CD4-positive, alpha-beta T cell treated with Interleukin-4 for 1 hour (primary cell): ENCODE measurements at places on chromosomes 12 and 14.

- DNase-seq = peak; percentile 43
These were observed 49.8 kb upstream of the USP15 start for GRCh38 chr12:62210422-62210821.

GRCh38 chr12:21775133-21775820, 771 bp upstream of the KCNJ8 start:
- no peak for DNase-seq

- DNase-seq = no peak
These were observed 25.7 kb downstream of the NUAK1 start for GRCh38 chr12:106113042-106113441.

DNA sequence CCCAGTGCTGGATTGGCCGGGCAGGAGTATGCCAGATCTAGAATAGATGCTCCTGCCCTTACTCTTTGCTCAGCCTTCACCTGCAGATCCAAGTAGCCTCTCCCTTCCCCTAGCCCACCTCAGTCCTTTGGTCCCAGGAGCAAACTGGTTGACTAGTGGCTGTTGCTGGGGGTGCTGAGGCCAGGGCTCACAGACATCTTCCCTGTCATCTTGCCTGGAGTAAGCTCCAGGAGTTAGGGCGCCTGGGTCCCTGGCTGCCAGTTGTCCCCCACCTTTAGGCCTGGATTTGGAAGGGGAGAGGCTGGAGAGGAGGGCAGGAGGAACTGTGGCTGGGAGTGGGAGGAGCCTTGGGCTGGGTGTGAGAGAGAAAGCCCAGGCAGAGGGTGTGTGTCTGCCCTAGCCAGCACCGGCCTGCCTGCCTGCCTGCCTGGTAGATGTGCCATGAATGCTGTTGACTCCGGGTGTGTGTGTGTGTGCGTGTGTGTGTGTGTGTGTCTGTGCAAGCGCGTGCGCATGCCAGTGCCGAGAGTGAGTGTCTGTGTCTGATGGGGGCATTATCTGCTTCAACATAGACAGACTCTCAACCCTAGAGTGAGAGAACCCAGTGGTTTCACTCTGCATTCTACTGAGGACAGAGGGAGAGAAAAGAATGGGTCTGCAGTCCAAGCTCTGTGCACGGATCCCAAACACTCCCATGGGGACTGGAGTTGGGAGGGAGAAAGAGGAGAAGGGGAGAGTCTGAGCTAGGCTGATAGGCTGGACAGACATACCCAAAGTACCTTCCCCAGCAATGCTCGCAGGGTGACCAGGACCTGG, 845 bp upstream of the RARG start:
- peak; percentile 60 for DNase-seq

DNA sequence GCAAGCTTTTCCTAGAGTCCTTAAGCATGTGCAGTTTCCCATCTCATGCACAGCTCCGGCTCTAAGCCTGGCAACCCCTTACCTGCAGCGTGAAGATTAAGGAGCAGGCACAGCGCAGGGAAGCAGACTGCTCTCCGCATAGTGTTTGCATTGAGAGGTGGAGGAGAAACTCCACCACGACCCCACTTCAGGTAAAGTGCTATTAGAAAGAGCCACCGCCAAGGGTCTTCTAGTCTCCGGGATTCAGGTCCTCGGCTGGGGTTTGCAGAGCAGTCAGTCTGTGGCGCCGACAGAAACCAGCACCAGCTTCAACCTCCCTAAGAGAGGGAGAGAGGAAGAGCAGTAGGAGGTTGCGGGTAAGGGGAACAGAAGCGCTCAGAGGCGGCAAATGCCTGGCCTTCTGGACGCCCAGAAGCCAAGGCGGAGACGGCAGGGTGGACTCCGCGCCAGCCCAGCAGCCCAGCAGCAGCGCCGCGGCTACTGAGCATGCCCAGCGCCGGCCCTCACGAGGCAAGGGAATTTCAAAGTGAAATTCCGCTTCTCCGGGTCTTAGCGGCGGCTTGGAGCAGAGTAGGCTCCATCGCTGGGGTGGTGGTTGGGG, at the start of gene PTPRR:
Gene PTPRR (minus strand): TSS at position 488 of the 601 bp plus-strand sequence. CDS start 348 bp downstream, at position 140.
- no peak for DNase-seq

GRCh38 chr12:46370380-46370734, 2.2 kb downstream of the SLC38A2 start:
- DNase-seq = no peak

DNA sequence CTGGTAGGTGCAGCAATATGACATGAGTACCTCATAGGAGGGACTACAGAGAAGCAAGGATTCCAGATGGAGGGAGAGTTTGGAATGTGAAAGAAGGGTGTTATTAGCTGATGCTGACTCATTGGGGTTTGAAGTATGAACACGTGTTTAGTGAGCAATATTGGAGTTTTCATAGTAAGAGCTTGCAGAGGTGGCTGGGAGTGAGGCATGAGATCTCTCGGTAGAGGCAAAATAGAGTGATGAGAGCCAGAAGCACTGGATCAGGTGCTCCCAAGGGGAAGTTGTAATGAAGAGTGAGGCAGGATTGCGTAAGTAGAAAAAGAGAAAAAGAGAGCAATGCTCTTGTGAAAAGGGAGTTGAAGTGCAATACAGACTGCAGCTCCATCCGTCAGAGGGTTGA, 42.1 kb downstream of the MGST1 start:
- DNase-seq = no peak

- DNase-seq = no peak
These were observed 6.3 kb upstream of the CTDSP2 start for GRCh38 chr12:57852620-57853500.

GRCh38 chr14:75627406-75627805, 33.3 kb downstream of the ERG28 start:
- no peak for DNase-seq

- no peak for DNase-seq
These were observed 143.8 kb downstream of the ADGRD1 start for GRCh38 chr12:131097202-131098177.

DNA sequence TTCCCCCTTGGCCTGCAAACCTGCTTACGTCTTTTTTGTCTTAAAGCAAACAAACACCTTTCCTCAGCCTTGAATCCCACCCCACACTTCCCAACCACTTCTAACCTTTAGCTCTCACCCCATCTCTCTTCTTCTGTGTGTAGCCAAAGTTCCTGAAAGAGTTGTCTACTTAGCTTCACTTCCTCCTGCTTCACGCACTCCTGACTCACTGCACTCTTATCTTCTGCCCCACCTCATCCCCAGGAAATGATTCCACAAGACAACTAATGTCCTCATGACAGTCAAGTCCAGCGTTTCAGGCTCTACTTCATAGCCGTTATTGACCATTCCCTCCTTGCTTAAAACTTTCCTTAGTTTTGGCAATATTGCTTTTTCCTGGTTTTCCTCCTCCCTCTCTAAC, 22.4 kb downstream of the EIF2B2 start:
- DNase-seq = no peak

- peak; percentile 77 for DNase-seq
These were observed 42.0 kb upstream of the GPR68 start for GRCh38 chr14:91286530-91286937.

DNA sequence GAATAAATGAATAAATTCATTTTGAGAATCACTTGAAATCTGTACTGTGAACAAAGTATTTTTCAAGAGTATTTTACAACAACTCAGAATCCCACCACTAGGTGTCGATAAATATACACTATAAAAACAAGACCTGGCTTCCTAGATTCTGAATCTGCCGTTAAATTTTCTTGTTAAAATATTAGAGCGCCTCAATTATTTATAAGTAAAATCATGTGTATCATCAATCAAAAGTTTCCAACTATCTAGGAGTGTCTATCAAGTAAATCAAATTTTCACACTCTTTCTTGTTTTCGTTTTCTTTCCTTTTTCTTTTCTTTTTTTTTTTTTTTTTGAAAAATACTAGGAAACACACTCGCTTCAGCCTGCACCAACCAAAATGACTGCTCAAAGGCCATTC, 179.2 kb upstream of the DCN start:
- DNase-seq = no peak

GRCh38 chr12:110234755-110235154, 46.3 kb upstream of the ATP2A2 start:
- no peak for DNase-seq

DNA sequence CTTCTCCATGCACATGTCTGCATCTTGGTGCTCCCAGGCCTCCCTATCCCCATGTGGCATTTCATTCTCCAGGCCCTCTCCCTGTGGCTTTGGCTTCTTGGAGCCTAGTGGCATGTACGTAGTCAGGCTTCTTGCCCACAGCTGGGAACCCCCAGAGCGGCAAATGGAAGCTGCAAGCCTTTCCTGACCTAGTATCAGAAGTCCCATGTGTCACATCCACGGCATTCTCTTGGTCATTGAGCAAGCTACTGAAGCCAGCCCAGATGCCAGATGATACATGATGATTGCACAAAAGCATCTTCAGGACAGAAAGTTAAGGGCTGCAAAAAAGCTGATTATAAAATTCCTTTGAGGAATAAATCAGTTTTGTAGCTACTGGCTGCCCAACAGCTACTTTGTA, 154.9 kb downstream of the PELI2 start:
- DNase-seq = no peak

DNA sequence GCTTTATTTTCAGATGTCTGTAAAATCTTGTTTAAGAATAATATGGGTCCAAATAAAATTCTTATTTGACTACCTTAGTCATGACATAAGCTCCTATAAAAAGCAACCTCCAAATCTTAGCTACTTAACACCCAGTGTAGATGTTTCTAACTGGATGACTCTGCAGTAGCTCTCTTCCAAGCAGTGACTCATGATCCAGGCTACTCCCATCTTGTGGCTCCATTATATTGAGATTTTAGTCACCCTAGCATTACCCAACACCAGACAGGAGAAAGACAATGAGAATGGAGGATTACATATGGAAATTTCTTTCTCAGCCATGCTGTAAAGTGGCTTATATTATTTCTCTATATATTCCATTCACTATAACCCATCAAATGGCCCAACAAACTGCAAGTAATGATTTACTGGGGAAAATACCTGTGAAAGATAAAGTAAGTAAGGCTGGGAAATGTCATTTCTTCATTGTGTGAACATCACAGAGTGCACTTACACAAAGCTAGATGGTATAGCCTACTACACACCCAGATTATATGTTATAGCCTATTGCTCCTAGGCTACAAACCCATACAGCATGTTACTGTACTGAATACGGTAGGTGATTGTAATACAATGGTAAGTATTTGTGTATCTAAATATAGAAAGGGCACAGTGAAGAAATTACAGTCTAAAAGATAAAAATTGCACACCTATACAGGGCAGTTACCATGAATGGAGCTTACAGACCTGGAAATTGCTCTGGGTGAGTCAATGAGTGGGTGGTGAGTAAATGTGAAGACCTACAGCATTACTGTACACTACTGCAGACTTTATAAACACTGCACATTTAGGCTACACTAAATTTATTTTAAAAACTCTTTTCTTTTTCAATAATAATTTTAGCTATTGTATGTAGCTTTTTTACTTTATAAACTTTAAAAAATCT, 163.2 kb downstream of the DYRK2 start:
- no peak for DNase-seq

- no peak for DNase-seq
These were observed at the start of gene KRT73 for GRCh38 chr12:52618216-52618615. Gene KRT73 (minus strand): TSS chr12:52618559. CDS start chr12:52618524, 35 bp downstream.

DNA sequence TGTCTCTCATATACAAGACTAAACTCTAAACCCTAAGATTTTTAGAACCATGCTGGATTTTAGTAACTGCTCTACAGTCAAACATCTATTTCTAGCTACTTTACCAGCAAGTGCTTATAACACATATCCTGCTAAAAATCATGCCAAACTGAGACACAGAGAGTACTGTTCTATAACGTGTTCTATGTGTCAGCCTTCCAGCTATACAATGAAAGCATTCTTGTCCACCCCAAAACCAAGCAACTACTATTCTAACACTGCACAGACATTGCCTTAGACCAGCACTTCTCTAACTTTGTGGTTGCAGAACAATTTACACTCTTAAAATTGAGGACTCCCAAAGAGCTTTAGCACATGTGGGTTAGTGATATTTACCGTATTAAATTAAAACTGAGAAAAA, 85.7 kb downstream of the SPPL3 start:
- DNase-seq = no peak

- no peak for DNase-seq
These were observed 238.7 kb downstream of the ATXN7L3B start for GRCh38 chr12:74776378-74776777.

- no peak for DNase-seq
These were observed at the start of gene PDE3A for GRCh38 chr12:20368114-20368650. Gene PDE3A (plus strand): TSS chr12:20368537. CDS start chr12:20369285, 748 bp downstream.

- no peak for DNase-seq
These were observed 320.7 kb downstream of the PAWR start for GRCh38 chr12:79370021-79370420.

- no peak for DNase-seq
These were observed 125.8 kb downstream of the CCDC91 start for GRCh38 chr12:28316049-28316448.
